ENCODE measurements at places on chromosomes 7 and 10.

GRCh38 chr7:119935418-119936025 is 337.5 kb upstream of the KCND2 start:
- DNase-seq = no peak

DNA sequence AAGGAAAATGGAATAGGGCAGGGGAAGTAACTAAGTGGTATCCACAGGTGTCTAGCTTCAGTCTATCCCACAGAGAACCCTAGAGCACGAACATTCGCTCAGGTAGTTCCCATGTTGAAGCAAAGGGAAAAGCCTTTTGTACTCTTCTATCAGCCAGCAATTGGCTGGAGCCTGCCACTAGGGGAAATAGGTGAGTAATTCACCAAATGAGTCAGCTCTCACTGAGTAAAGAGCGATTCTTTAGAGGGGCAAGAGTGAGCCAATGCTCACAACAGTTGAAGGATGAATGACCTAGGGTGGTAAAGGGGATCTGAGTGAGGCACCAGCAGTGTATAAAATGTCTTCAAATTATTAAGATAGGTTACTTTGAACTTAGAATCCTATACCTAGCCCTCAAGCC is 94.1 kb upstream of the ZNF800 start:
- no peak for DNase-seq

- DNase-seq = no peak
Measured at GRCh38 chr7:98307971-98308466, 26.5 kb downstream of the BRI3 start.

GRCh38 chr7:149509774-149510173 is 12.2 kb upstream of the ZNF746 start:
- DNase-seq = no peak

GRCh38 chr7:45500257-45500656 is 73.9 kb upstream of the ADCY1 start:
- DNase-seq = no peak

GRCh38 chr7:93212881-93213280 is 13.4 kb downstream of the HEPACAM2 start:
- no peak for DNase-seq

DNA sequence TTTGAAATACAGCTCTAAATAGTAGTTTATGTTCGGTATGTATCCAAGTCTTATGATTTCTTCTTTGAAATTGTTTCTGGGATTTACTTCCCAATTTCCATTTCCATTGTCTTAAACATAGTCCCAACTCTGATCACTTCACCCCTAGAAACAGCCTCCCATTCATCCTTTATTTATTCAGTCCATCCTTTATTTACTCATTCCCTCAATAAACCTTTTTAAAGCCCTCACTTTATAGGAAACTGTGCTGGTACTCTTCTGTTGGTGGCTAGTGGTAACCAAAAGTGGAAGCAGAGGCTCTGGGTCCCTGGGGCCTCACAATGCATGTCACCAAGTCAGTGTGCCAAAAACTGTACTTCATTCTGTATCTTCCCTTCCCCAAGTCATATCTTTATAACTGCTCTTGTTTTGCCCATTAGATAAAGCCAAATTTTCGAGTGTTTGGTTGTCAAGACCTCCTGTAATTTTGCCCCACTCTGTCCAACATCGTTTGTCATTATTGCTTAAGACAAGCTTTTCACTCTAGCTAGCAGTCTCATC is 3.9 kb upstream of the EPC1 start:
- no peak for DNase-seq

GRCh38 chr10:71882813-71883659 is 32.0 kb upstream of the PSAP start:
- no peak for DNase-seq

DNA sequence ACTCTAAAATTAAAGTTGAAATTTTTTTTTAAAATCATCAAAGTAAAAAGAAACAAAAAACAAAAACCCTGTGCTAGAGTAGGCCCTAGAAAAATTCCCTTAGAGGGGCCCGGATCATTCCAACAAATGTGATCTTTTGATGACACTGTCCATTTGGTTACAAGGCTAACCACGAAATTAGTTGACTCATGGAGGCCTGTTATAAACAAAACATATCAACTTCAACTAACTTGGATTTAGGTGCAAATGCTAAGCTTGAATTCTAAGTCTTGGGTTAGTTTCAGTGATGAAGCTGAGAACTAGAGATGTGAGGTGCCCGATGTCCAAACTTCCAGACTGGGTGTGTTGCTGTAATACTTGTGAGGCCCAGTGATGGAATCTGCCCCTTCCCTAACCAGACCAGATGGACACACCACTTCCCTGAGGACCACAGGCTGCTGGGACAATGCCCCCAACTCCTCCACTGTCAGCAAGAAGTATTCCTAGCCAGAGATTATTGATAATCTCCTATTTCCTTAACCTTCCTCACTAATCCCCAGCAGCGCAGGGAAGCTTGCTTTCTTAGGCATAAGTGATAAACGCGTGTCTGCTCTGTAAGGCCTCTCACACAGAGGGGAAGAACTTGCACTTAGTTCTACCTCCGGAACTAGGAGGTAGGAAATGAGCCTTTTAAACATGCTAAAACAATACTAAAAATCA is 108.7 kb downstream of the RAPGEF5 start:
- DNase-seq = no peak

GRCh38 chr10:125160856-125161706 is 718 bp upstream of the CTBP2 start:
- DNase-seq = peak; percentile 27

DNA sequence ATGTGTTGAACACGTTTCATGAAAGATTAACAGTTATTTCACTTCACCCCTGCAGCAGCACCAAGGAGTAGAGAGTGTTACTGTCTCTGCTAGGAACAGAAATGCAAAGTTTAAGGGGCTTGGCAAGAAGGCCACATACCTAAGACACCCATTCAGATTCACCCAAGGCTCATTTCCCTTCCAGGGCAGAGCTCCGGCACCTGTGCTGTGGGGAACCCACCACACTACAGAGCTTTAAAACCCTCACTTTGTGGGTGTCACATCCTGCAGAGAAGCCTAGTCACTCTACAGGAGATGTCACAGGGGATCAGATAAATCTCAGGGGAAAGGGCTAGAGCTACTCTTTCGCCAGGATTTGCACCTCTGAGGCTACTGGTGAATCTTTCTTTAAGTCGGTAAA is 176.1 kb upstream of the KLF6 start:
- DNase-seq = no peak

- no peak for DNase-seq
Measured at GRCh38 chr10:4498711-4499251, 327.2 kb upstream of the AKR1E2 start.

DNA sequence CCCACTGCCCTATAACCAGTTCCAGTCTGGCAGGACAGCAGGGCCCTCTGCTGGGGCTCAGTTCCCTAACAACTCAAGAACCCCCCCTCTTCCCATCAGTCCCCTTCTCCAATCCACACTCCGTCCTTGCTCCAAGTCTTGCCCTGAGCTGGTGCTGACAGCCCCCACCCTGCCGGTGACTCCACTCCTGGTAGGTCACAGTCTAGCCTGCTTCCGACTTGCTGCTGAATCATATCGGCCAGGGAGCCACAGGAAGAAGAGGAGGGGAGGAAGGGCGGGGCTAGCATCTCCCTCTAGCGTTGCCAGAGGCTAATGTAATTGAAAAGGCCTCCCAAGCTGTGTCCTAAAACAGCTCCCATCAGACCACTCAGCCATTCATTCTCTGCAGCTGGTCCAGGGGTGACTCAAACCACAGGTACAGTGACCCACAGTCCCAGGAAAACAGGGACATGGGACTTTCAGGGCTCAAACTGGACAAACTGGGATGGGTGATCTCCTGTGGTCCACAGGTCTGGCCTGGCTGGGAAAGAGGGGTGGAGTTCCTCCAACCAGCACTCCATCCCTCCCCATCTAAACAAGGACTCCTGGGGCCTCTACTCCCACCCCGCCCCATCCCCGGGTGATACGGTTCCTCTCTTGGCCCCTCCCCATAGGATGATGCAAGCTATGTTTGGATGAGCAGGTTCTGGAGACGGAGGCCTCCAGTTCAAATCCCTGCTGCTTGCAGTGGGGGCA is 158.8 kb downstream of the SH3PXD2A start:
- DNase-seq = peak; percentile 57

GRCh38 chr10:73017955-73018480 is 63.4 kb upstream of the PLA2G12B start:
- DNase-seq = no peak

- DNase-seq = no peak
Measured at GRCh38 chr7:111657018-111657417, 94.7 kb upstream of the IMMP2L start.

DNA sequence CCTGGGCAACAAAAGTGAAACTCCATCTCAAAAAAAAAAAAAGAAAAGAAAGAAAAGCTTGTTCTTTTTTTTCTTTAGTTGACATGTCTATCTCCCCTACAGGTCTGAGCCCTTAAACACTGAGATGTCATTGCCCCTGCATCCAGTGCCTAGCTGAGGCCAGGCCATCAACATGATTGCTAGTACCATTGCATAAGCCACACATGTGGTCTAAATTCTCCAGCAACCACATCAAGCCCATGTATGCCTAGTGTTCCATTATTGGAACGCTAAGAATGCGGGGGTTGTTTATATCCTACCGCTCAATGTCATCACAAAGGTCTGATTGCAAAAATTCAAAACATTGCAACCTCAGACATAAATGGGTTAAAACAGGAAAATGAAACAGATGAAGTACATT is 62.7 kb downstream of the NPTX2 start:
- DNase-seq = no peak

DNA sequence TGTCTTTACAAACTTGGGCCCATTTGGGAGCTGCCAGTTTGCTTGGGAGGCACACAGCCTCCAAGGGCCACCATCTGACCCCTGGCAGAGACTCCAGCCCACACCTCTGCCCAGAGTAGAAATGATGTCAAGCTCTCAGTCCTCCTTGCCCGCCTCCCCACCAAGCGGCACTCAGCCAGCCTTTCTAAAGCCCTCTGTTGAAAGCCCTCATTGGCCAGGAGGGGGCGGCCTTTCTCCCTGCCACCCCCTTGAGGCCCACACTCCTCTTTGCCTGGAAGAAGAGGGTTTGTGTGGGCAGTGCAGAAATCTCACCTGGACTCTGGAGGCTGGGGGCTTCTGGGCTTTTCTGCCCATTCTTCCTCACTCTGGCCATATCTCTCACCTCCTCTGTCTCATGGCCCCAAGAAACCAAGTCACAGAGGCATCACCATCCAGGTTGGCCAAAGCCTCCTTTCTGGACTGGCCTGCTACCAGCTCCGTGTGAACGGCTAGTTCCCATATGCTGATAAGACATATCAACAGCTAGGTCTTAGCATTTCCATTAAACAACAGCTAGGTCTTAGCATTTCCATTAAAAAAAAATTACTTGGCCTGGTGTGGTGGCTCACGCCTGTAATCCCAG is 36.1 kb downstream of the UBTD1 start:
- no peak for DNase-seq

- no peak for DNase-seq
Measured at GRCh38 chr10:79401015-79401921, 44.2 kb downstream of the ZCCHC24 start.

DNA sequence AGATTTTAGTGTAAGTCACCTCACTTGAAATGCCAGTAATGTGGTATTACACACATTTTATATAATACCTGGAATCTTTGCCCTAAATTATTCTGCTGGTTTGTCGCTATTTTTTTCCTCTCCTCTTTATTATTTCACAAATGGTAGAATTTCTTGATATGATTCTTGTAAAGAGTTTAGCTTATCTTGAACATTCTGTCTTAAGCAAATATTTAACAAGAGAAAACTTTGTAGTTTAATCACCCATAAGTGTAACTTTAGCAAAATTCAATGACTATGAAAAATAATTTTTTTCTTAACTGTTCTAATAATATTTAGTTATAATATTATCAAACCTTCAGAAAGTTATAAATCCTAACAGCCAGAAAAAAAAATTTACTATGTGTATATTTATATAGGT is 56.7 kb downstream of the NHLRC2 start:
- DNase-seq = no peak

GRCh38 chr10:75875740-75876139 is 444.3 kb downstream of the LRMDA start:
- no peak for DNase-seq

DNA sequence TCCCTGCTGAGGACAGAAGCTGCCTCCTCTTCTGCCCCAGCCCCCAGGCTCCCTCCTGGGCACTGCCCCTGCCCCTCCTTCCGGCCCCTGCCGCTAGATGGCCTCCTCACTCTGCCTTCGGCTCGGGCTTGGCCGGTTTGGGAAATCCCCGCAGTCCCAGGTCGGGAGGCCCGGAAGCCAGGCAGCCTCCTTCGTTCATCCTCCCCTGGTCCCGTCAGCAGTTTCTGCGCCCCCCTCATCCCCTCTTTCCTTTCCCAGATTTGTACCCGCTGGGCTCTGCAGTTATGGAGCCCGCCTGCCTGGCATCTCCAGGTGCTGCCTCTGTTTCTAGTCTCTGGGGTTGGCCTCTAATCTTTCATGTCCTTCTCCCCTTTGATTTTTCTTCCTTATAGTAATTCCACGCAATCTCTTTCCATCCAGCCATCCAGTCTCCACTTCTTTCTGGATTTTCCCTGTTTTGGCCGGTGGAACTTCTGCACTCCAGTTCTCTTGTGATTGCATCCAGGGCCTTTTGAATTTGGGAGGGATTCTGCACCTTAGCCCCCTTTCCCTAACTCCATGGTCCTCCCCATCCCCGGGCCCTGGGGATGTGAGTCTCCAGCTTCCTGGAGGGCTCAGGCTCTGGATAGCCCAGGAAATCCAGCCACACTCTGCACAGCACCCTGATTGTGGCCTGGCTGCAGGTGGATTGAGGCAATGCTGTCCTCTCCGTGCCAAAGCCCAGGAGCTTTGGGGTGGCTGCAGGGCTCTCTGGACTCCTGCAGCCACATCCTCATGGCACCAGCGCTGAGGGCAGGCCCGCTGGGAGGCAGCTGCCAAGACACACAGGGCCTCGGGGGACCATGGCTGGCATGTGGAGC is 3.3 kb upstream of the SHH start:
- no peak for DNase-seq

DNA sequence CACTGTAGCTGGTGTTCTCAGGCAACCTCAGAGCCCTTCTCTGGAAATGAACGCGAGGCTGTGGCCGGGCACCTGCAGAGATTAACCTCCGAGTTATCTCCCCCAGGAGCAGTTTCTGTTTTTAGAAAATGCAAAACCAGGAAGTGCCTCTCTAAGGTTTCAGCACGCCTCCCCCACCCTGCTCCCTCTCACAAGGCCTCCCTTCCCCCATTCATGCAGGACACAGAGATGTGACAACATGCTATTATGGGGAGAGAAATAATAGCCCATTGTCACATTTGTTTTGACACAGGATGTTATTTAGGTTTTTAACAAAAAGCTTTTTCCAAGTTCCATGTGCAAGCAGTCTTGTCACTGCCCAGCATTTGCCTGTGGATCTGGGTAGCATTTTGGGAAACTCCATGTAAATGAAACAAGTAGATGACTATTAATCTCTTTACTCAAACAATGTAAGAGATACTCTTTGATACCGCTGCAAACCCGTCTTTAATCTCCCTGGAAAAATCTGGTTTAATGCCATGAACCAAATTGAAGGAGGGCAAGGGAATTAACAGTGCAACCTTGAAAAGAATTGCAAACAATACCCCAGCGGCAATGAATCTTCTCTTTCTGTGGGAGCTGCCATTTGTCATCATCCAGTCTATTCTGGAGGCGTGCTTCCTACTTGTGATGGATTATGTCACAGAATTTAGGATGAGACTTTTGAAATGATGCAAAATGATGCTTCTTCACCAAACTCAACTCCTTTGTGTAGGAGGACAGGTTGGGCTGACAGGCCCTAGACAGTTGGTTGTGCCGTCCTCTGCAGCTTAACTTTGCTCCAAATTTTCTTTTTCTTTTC is 86.5 kb upstream of the NMT2 start:
- DNase-seq = no peak
